ENCODE measurements at places on chromosomes 2 and 18.

DNA sequence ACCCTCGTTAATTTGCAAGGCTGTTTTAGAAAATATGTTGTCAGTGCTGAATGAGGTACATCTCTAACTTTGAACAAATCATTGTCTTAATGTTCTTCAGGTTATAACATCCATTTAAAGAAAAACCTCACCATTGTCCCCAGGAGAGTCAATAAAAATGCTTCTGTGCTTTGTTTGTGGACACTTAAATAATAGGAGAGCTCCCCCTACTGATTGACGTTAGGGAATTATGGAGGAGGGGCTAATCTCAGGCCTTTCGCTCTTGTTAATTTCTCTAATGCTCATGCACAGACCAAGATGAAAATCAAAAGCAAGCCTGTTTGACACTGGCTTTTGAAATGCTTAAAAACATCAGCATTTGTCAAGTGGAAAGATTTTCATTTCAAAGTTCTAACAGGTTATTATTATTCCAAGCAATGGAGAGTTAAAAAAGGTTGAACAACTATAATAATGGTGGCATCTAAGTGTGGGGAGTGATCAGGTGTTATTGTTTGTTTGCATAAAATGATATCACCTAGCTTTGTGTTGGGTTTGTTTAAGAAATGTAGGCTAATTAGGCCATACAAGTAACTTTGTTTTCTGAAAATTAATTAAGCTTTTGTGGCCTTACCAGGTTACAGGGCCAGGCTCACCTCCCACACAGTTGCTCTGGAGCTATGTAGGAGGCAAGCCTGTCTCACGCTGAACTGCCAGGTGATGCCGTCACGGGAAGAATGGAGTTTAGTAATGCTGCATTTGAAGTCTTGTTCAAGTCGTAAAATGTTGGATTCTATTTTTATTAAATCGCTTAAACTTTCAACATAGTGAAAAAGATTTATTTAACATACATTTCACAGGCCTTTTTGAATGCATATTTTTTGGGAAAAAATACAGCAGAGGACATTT lies 51.7 kb upstream of the SMIM21 start:
- DNase-seq: peak; percentile 54

- no peak for DNase-seq
Observed at GRCh38 chr2:141271346-141271745, 859.5 kb downstream of the LRP1B start.

DNA sequence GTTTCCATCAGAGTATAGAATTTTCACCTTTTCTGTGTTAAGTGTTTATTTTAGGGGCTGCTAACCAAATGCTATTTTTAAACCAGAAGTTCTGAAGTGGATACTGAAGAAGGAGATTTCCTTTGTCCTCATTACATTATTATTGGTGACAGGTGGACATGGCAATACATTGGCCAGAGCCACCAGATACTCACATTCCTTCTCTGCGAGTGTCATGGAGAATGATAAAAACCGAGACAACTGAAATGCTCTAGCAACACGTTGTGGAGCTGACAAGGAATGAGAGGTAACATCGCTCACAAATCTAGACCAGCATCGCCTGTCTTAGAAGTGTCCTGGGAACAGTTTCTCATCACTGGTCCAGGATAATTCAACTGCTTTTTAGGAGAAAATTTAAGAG lies 241.2 kb downstream of the IRS1 start:
- DNase-seq: no peak

DNA sequence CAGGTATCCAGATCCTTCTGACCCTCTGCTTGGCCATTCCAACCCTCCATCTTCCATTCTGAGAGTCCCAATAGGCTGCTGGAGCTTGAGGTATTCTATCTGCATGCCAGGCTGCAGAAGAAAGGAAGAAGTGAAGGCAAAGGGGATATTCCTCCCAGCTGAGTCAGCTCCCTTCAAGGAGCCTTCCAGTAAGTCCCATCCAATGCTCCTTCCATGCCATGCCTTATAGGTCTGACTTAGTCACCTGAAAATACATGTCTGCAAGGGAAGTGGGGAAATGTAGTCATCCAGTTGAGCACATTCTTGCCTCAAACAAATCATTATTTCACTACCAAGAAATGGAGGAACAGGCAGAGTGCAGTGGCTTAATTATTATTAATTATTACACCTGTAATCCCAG lies 464.6 kb downstream of the CNTNAP5 start:
- DNase-seq: no peak

- peak; percentile 39 for DNase-seq
Observed at GRCh38 chr18:22466608-22467395, 49.1 kb upstream of the CTAGE1 start.

- no peak for DNase-seq
Observed at GRCh38 chr2:131425231-131425941, 50.5 kb upstream of the TUBA3D start.

DNA sequence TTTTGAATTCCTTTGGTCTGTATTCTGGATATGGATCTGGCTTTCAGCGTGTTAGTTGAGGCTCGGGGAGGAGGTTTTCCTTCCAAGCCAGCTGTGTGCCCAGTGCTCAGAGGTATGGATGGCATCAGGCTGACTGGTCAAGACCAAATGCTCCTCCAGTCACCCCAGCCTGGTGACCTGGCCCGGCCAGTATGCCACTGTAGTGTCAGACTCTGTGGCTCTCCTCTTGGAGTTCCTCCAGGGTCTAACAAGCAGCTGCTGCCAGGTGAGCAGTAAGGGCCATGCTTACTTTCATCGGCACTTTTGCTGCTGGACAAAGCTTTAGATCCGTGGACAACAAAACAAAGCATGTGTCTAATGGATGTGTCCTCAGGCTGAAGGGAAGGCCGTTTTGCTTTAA lies 44.1 kb downstream of the CABLES1 start:
- DNase-seq: no peak

- DNase-seq: no peak
Observed at GRCh38 chr2:15383695-15384350, 177.3 kb downstream of the NBAS start.

DNA sequence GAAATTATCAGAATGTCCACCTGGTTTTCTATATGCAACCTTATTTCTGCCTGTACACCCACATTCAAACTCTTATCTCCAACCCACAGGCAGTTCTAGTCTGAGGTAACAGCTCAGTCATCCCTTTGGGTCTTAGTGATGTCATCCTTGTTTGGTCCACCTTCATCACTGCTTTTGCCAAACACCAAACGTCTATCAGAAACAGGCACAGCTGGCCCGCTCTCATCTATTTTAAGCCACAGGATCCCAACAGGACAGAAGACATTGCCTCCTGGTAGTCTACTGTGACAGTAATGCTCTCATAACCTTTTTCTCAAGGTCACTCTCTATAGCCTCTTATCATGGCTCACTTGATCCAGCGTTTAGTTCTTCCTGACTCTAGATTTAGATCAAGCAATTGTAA lies 99.0 kb upstream of the CHAC2 start:
- DNase-seq: no peak

- DNase-seq: no peak
Observed at GRCh38 chr18:79597831-79598632, 81.6 kb upstream of the CTDP1 start.

- no peak for DNase-seq
Observed at GRCh38 chr18:46050268-46050667, 21.8 kb downstream of the PSTPIP2 start.

GRCh38 chr2:174486563-174487107 lies at the start of gene GPR155:
Gene GPR155 (minus strand): TSS chr2:174487029. CDS start chr2:174481956, 5,073 bp downstream.
- no peak for DNase-seq

DNA sequence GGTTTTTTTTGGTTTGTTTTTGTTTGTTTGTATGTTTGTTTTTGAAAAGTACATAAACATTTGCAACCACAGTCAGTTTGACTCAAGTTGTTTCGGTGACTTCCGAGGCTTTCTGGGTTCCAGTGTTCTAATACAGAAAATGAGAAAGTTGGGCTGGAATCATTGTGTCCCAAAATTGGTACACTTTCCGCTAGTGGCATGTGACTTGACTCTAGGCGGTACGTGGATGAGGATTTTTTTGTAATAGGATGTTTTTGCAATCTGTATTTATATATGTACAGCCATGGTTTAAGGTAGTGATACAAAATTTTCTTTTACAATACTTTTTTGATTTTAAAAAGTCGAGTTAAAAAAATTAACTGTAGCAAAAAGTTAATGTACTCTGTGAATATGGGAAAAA lies 1.7 kb downstream of the MFF start:
- DNase-seq: no peak

DNA sequence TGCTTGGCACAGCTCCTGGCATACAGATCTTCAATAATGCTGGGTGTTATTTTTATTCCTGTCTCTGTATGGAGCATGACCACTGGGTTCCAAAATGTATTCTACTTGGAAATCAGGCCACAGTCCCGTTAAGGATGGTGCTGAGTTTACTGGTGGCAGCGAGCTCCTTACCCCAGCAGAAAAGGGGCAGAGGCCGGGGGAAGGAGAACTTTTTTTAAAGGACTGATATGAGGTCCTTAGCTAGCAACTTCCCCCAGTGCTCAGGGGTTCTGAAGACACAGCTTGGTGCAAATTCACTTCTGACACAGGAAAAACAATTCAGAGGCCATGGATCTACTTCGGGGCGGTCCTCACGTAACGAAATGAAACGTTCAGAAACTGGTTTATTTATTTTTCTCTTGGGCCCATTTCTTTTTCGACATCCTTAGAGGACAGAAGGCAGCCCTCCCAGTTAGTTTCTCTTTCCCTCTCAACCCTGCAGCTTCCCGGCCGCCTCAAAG lies 872 bp downstream of the RDH14 start:
- DNase-seq: no peak

GRCh38 chr2:179572544-179572943 lies 288.9 kb downstream of the ZNF385B start:
- no peak for DNase-seq

DNA sequence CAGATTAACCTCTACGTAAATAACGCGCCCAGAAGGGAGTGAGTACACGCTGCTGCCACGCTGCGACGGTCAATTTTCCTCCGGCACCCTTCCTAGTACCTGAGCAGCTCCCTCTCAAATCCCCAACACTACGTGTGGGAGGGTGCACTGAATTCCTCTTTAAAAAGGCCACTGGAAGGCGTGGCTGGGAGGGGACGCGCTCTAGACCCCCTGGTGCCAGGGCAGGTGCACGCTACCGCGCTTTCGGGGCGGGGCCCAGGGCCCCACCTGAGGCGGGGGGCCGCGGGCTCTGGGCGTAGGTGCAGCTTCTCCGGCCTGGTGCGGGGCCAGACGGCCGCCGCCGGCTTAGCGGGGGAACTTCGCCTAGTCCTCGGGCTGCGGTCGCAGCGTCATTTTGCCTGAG lies 668 bp upstream of the ANKRD12 start:
- DNase-seq: no peak

Data from fibroblast of the conjunctiva (primary cell).